ENCODE measurements at places on chromosomes 3 and 15.
A peak's percentile ranks its signal among the peaks of the same experiment; 100 is the strongest.

- DNase-seq = no peak
These were observed 96.7 kb upstream of the UMPS start for GRCh38 chr3:124633524-124633923.

DNA sequence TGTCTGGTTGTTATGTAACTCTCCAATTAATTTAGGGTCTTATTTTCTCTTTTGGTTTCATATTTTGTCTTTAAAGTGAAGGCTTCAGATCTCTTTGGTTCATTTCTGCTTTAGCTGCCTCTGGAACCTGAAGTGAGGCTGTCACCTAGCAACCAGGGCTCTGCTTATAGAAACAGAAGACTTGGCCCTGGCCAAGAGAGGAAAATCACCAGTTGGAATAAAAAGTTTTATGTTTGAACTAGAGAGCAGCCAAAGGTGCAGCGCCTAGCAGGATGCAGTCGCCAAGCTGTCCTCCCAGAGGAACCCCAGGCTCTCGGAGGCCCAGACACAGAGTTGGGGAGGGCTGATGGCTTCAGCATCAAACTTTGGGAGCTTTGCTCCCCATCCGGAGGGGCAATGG lies 41.1 kb downstream of the LYZL4 start:
- no peak for DNase-seq

DNA sequence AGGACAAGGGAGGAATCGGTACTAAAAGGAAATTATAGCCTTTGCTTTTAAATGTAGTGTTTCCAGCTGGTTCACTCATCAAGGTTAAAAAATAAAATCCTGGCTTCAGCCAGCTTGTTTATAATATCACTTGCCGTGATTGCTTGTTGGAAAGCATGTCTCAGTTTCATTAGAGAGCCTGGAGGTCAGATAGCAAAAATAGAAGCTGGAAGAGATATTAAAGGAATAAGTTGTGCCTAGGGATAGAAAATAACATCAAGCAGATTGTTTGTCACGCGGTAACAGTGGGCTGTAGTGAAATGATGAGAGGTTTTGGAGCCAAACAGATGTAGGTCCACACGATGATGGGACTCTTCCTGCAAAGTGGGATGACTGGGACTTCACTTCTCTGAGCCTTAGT lies 17.7 kb upstream of the SLMAP start:
- no peak for DNase-seq

GRCh38 chr3:193774272-193774915 lies 181.4 kb downstream of the OPA1 start:
- DNase-seq = no peak

DNA sequence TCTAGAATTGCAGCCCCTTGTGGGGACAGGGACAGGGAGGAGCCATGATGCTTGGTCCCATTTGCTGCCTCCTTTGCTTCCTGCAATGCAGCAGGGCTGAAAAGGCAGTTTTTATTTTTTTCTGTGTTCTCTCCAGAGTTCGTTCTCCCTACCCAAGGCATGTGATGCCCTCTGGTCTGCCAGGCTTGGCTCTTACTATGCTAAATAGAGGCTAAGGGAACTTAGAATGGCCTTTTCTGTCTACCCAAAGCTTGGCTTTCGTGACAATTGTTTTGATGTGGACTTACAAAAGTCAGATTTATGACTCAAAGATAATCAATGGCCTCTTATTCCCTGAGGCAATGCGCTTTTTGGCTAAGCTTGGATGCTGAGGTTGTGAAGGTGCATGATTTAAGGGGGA lies 293.3 kb upstream of the TBL1XR1 start:
- DNase-seq = no peak

DNA sequence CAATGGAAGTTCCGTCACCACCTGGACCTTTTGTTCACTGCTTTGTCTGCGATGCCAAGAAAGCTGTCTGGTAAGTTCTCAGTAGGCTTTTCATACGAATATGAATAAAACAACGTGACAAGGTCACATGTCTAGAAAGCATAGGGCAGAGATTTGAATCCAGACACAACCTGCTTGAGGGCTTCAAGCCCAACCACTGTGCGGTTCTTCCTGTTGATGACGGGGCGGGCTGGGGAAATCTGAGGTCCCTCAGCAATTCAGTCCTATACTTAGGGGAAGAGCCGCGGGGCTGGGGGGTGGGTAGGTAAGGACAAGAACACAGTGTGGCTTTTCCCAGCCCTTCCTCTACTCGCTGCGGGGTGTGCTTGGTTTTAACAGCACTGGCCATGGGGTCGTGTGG lies 32.4 kb upstream of the SMAD3 start:
- DNase-seq = no peak

DNA sequence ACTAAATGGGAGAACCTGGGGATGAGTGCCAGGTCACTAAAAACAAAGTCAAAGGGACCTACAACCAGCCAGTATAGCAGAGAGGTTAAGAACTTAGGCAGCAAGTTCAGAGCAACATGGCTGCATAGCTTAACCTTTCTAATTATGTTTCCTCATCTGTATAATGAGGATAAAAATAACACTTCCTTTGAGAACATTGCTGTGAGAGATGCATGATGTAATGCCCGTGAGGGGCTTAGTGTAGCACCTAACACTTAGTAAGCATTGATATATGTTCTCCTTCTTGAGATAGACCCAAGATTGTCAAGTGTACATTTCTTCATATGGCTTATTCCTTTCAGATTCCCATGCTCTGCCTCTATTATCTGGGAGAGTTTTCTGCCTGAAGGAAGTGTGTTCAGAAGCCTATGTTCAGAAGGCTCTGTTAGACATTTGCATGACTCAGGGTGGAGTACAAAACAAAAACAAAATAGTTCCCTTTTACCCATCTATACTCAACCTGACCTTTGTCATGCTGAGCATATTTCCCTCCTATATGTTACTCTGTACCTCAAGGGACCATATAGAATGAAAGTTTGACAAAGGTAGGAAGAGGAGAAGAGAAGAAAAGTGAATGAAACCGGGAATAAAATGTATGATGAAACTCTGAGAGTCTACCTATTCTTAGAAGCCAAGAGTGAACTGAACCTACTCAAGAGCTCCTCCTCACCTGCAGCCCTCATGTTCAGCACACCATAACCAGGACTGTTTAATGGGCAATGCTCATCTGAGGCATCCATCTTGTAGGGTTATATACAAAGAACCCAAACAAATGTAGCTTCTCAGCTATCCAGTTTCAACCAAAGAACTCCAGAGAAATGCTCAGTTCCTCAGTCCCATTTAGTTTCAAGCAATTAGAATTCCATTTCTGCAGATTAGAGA lies 70.7 kb upstream of the KCNMB2 start:
- no peak for DNase-seq

GRCh38 chr15:68150187-68150586 lies 54.9 kb downstream of the CALML4 start:
- no peak for DNase-seq

DNA sequence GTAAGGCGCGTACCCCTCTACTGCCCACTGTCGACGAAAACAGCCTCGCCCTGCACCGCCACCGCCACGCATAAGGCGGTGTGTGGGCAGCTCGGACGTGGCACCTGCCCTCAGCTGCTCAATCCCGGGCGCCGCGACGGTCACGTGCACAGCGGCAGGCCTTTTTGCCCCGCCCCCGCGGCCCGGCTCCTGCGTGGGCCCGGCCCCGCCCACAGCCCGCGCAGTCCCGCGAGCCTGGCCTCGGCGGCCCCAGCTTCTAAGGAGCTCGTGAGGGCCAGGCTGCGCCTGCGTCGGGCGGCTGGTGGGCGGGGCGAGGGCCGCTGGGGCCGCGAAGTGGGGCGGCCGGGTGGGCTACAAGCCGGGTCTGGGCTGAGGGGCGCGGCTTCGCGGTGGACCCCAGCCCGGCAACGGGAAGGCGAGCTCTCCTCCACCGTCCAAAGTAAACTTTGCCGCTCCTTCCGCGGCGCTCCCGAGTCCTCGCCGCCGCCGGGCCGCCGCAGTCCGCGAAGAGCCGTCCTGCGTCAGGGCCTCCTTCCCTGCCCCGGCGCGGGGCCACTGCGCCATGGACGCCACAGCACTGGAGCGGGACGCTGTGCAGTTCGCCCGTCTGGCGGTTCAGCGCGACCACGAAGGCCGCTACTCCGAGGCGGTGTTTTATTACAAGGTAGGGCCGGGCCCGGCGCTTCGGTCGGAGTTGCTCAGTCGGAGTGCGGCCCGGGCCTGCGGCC lies at the start of gene CAPN7:
Gene CAPN7, plus strand, starts transcription at position 313 of the 728 bp plus-strand sequence. Its CDS starts 250 bp downstream, at position 563.
- peak; percentile 93 for DNase-seq

DNA sequence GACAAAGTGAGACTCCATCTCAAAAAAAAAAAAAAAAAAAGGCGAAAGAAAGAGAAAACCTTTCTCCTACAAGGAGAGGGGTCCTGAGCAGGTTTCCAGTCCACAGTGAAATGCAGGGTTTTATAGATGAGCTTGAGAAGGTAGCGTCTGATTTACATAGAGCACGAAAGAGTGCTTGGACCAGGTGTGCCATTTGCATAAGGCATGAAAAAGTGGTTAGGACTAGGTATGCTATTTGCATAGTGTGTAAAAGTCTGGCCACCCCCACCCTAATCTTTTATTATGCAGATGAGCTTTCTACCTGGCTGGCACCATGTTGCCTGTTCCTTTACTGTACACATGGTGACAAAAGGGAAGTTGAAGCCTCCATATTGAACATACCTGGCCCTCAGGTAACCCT lies 13.6 kb upstream of the RNU6-1 start:
- no peak for DNase-seq

GRCh38 chr3:155771126-155771525 lies 26.3 kb upstream of the PLCH1 start:
- DNase-seq = peak; percentile 25

- no peak for DNase-seq
These were observed 40.9 kb downstream of the C2CD4A start for GRCh38 chr15:62107571-62108121.

GRCh38 chr3:33717616-33717865 lies 513 bp downstream of the CLASP2 start:
- no peak for DNase-seq

- no peak for DNase-seq
These were observed 56.3 kb downstream of the CCR4 start for GRCh38 chr3:33007776-33008175.

DNA sequence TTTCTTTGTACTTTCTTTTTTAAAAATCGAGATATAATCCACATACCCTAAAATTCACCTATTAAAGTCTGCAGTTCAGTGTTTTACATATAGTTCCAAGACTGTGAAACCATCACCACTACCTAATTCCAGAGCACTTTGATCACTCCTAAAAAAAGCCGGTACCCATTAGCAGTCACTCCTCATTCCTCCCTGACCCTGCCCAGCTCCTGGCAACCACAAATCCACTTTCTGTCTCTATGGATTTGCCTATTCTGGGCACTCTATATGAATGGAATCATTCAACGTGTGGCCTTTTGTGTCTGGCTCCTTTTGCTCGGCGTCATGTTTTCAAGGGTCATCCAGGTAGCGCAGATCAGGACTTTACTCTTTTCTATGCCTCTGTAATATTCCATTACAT lies 17.3 kb downstream of the TRPM1 start:
- no peak for DNase-seq

GRCh38 chr3:177459401-177459800 lies 262.1 kb upstream of the TBL1XR1 start:
- peak; percentile 90 for DNase-seq

DNA sequence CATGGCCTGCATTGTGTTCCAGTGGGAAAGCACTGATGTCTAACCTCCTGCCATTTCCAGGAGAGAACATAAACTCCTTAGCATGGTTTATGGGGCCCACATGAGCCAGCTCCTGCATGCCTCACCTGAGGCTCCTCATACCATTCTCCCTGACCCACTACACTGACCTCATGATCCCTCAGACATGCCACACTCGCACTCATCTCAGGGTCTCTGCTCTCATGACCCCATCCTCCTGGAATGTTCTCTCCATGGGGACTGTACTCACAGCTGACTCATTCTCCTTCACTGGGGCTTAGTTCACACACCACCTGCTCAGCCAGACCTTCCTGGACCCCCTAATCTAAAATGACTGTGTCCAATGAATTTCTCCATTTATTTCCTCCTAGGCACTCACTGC lies 4.0 kb upstream of the LMCD1 start:
- DNase-seq = peak; percentile 70

DNA sequence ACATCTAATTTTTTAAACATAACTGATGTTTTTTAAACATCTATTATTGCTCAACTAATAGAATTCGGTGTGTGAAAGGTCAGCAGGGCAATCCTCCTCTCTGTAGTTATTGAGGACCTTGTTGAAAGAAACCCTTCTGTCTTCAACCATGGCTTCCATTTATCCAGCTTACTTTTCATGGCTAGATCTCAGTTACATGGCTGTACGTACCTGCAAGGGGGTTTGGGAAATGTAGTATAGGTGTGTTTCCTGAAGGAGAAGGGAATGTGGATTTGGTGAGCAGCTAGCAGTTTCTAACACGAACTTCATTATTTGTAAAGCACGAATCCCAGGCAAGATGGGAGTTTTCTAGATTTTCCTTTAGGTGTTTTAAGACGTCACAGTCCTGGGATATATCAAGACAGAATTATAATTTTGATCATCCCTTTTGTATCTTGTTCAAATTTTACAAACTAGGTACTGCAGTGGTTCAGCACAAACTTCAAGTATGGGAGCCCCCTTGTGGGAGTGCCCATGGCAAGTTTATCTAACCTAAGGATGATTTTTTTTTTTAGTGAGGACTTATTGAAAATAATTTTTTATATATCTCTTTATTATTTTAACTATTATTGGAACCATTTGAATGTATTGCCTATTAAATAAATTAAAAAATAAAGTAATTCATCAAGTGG lies 41.6 kb downstream of the FBXL2 start:
- DNase-seq = no peak

- DNase-seq = peak; percentile 33
These were observed 82.6 kb upstream of the ATP11B start for GRCh38 chr3:182710557-182711157.

GRCh38 chr3:8482960-8483665 lies 18.5 kb upstream of the LMCD1 start:
- DNase-seq = peak; percentile 95

GRCh38 chr15:39246523-39246922 lies 334.4 kb upstream of the THBS1 start:
- no peak for DNase-seq

DNA sequence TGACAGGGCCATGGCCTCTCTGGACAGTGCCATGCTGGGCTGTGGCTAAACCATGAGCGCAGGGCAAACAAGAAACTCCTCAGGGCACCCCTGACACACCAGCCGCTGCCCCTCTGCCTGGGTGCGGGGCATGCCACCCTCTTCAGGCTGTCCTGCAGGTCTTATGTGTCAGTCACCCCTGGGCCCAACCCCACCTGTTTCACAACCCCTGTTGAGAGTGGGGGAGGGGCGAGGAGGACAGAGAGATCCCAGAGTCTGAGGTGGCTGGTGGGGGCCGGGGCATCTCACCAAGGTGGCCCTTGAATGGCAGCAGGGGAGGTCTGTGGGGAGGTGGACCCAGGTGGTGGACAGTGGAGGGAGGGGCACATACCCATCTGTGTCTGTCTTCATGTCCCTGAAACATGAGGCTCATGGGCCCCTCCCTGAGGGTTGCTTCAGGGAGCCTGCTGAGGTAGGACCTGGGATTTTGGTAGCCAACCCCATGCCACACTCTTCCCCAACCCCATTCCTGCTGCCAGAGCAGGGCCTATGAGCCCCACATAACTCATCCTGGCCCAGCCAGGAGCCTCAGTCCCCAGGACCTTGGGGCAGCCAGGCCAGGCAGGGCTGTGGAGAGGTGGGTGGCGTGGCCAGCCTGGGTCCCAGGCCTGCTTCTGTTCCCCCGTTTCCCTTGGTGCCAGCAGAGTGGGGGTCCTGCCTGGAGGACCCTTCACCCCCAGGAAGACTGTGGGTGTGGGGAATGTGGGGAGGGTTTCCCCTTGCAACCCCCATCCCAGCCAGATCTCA lies 1.7 kb upstream of the STAB1 start:
- no peak for DNase-seq

GRCh38 chr3:178246004-178246403 lies 290.2 kb upstream of the KCNMB2 start:
- DNase-seq = no peak

Data from mesenchymal stem cell (in vitro differentiated cells and primary cell).